ENCODE measurements at places on chromosomes 16 and 17.

DNA sequence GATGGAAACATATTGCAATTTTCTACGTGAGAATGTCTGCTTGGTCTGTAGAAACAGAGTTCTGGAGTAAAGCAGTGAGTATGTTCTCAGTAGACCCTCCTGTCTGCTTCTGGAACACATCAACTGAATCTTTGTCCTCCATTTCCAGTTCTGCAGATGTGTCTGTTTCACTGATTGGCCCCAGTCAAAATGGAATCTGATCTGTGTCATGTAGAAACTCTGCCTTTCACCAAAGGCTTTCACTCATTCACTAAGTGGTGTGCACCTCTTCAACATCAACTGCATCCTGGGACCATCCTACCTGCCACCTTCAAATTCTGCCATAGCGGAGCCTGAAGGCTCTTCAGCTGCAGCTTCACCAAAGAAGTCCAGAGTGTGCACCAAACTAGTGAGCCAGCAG, 2.8 kb upstream of the ZNF267 start:
- no peak for DNase-seq

GRCh38 chr16:20175358-20175757, 101.7 kb upstream of the GPR139 start:
- no peak for DNase-seq

DNA sequence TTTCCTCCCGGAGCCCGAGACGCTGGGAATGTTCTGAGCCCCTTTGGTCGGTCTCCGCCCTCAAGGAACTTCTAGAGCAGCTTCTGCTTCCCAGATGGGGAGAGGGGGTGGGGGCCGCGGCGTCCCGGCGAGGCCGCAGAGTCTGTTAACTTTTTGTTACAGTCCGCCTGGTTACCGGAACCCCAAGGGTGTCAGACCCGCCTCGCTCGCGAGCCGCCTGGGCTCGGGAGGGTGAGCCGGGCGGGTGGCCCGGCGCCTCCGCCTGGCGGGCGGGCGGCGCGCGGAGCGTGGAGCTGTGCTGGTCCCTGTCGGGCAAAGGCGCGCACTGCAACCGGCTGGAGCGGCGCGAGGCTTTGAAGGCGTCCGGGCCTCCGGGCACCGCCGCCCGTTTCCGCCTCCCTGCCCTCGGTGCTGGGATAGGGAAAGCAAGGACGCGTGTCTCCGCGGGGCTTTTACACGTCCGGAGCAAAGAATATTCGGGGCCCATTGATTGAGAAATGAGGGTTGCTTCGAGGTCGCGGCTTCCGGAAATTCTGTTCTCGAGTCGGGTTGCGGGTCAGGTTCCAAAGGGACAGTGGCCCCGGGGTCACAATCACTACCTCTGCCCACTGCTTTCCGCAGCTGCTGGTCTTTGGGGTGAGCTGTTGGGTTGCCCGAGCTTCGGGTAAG, 1.7 kb downstream of the HS3ST3B1 start:
- DNase-seq = peak; percentile 63

DNA sequence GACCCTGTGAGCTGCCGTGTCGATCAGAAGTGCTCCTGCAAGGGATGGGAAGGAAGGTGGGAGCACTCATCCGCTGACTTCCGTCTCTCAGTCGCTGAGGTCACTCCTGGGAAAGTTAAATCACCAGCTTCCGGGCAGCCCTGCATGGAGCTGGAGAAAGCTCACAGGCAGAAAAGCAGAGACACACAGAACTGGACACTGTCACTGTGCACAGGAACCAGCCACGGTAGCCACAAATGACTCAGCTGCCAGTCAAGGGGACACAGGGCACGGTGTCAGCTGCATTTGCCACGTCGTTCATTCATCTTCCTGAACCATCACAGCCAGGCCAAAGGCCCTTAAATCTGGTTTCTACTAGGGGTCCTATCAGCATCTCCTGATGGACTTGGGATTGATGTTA, 226.4 kb upstream of the PSMD7 start:
- DNase-seq = no peak

DNA sequence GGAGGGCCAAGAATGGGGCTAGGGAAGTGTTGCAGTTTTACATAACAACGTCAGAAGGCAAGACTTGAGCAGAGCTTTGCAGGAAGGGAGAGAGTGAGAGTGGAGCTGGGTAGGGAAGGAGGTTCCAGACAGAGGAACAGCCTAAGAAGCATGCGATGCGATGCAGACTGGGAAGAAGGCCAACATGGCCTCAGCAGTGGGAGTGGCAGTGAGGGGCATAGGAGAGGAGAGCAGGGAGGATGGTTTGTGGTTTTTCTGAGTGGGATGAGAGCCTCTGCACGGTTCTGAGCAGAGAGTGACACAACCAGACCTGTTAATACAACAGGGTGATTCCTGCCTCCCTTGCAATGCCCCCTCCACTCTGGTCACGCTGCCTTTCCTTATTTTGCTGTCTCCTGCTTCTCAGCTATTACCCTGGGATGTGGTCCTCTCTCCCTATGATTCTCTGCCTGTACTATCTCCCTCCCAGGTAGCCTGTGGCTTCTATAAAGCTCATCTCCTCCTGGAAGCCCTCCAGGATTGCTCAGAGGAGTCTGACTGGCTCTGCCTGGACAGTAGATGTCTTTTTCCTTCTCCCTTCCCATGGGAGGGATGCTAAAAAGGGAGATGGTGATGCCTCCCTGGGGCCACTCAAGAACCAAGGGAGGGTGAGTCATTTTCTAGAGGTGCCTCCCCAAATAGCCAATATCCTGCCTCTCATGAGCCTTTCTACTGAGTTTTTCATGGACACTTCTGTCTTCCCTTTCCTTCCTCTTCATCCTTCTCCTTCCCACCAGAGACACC, 38.7 kb upstream of the NGFR start:
- DNase-seq = peak; percentile 50

- DNase-seq = no peak
Observed at GRCh38 chr16:31200821-31201568, 1.6 kb downstream of the PYCARD start.

DNA sequence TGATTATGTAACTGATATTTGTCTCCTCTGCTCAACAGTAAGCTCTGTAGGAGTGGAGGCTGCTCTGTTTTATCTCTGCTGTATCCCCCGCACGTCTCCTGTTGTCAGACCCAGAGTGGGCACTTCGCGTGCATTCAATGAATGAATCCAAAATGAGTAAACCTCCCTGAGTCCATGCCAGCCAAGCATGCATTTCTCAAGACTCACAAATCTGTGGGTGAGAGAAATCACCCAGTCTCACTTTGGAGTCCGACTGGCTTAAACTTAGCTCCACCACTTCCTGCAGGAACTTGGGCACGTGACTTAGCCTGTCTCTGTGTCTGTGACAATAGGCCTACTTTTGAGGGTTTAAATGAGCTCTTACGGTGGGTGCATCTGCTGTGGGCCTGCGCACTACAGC, 3.7 kb downstream of the PNPO start:
- no peak for DNase-seq

- no peak for DNase-seq
Observed at GRCh38 chr17:43940630-43941029, 1.6 kb downstream of the PPY start.

- no peak for DNase-seq
Observed at GRCh38 chr17:41505809-41506767, 676 bp upstream of the KRT13 start.
